ENCODE measurements at places on chromosomes 3 and 15. TPM values are rescaled to one million over a fixed set of nuclear protein-coding genes. Genes with fewer than 3 reads are reported as not detected.

Gene CFAP92
- total RNA-seq = not detected

Gene GOLGA8A
- 3.4 TPM for total RNA-seq

Gene PROS1
- total RNA-seq = 5.8 TPM

Gene CFAP20DC
- total RNA-seq = 4.8 TPM

Gene CHRD
- 0.26 TPM for total RNA-seq

Gene RAD54L2
- total RNA-seq = 9.7 TPM

Gene ROBO2
- not detected for total RNA-seq

Gene STARD9
- 7.4 TPM for total RNA-seq

Gene MUC20
- total RNA-seq = not detected

DNA sequence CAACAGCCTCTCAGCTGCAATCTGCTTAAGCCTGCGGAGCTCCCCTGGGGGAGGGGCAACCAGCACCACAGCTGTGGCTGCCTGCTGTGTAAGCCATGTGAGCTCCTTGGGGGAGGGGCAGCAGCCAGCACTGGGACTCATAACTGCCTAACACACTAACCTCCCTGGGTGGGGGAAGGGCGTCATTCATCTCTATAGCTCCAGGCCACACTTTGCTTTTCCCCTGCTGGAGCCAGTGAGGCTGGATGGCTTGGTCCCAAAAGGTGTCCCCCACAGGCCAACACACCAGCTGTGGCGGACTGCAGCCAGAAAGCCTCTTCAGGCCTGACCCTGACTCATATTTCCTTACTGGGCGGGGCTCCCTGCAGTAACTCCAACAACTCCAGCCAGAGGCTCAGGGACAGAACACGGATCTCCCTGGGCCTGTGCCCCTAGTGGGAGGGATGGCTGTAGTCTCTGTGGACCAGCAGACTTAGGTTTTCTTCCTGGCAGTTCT is 129.8 kb downstream of the PPM1L start:
- H3K27ac ChIP-seq = no peak overlapping the region
- H3K4me1 ChIP-seq = no peaks in the 10 kb centered on the region
- H3K27me3 ChIP-seq = no peaks in the 10 kb centered on the region
- H3K36me3 ChIP-seq = no peaks in the 10 kb centered on the region

DNA sequence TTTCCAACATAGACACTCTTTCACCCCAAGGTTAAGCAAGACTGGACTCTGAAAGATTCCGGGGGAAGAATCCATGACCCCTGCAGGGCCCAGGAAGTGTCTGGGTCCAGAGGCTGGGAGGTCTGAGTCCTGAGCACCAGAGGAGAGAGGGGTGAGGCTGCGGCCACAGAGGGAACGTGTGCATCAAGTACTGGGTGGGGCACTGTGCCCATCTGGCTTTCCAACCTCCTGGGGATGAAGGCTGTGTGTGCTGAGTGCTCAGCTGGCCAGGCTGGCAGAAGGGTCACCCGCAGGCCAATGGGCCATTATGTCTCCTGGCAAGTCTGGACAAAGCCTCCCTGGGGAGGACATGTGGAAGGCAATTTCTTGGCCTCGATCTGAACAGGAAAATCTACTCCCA is 3.3 kb downstream of the CHRNA3 start:
- DNase-seq = no peak
- H3K4me1 ChIP-seq = peaks cover 8% of the 10 kb centered on the region
- no peak overlapping the region for H3K4me3 ChIP-seq
- no peak overlapping the region for H3K27ac ChIP-seq
- H3K27me3 ChIP-seq = peaks cover 41% of the 10 kb centered on the region

DNA sequence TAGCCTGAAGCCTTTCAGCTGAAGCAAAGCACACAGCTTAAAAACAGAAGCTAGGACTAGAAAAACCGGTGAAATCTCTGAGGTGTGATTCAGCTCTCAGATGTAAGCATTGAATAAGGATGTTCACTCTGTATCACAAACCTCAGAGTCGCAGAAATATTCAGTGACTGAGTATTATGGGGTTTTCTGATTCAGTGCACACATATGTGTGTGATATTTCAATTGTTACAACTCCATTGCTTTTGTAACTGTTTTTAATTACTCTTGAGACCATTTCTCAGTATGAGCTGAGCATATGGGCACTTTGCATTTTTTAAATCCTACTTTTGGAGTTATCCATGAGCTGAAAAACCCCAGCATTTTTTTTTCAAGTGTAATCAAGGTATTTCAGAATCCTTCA is 868.8 kb downstream of the NTRK3 start:
- H3K36me3 ChIP-seq = no peaks in the 10 kb centered on the region
- no peak overlapping the region for H3K27ac ChIP-seq
- H3K27me3 ChIP-seq = no peaks in the 10 kb centered on the region
- DNase-seq = no peak

DNA sequence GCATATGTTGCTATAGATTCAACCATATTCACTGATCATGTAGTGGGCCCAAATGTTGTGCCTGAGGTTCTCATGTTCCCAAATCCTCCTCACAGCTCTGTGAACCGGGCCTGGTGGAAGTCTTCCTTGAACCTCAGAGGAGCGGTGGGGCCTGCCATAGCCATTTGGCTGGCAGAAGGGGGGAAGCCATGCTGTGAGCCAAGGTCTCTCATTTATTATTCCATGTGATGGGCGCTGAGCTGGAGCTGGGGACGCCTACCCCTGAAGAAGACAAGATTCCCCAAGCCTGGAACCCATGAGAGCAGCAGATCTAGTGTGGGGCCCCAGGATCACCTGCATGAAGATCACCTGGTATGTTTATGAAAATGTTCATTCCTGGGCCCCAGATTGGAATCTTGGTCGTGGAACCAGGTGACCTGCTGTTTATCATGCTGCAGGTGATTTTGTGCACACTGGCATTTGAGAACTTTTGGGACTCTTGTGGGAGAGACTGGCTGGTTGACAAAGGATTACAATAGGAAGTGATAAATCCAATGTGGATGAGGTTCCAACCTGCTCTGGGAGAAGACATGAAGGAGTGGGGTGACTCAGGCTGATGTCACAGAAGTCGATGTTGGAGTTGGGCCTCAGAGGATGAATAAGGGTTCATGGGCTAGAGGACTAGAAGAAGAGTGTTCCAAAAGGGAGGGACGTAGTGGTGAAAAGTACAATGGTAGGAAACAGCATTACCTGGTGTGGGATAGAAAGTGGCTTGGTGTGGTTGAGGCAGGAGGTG is 102.1 kb downstream of the ASB7 start:
- peaks cover 38% of the 10 kb centered on the region for H3K4me1 ChIP-seq
- no peak overlapping the region for H3K4me3 ChIP-seq
- H3K27me3 ChIP-seq = no peaks in the 10 kb centered on the region
- H3K27ac ChIP-seq = peak overlapping the region; percentile 78
- DNase-seq = no peak

DNA sequence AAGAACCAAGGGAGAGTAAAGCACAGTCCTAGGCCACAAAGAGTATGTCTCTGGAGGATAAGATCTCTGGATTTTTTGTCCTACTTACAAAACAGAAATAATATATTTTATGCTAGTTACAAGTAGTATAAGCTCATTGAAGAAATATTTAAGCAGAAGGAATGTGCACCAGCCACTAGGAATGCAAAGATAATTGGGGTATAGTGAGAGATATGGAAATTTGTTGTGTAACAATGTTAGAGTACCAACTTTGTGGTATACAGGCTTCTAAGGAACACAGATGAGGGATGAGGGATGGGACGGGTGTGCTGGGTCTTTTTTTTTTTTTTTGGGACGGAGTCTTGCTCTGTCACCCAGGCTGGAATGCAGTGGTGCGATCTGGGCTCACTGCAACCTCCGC is 26.5 kb downstream of the AKAP13 start:
- peak; percentile 44 for DNase-seq
- no peaks in the 10 kb centered on the region for H3K36me3 ChIP-seq
- H3K4me1 ChIP-seq = peaks cover 72% of the 10 kb centered on the region
- H3K27me3 ChIP-seq = no peaks in the 10 kb centered on the region
- H3K4me3 ChIP-seq = no peak overlapping the region
- peak overlapping the region; percentile 63 for H3K27ac ChIP-seq

DNA sequence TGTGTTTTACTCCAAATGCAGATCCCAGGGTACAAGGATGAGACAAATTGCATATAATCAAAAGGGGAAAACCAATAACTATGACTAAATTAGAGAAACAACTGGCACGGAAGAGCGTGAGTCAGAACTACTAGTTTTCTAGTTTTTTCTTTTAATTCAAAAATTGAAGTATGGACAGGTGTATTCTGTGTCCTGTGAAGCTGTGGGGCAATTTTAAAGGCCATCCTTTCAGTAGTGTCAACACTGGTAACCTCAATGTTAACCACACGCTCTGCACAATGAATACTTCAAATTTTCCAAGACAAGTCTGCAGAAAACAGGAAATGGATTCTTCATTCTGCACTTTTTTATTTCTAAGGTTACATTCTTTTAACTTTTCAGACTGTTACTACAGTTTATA is 32.5 kb upstream of the GOLGA8A start:
- H3K4me3 ChIP-seq = no peak overlapping the region
- no peak overlapping the region for H3K27ac ChIP-seq
- H3K36me3 ChIP-seq = no peaks in the 10 kb centered on the region

DNA sequence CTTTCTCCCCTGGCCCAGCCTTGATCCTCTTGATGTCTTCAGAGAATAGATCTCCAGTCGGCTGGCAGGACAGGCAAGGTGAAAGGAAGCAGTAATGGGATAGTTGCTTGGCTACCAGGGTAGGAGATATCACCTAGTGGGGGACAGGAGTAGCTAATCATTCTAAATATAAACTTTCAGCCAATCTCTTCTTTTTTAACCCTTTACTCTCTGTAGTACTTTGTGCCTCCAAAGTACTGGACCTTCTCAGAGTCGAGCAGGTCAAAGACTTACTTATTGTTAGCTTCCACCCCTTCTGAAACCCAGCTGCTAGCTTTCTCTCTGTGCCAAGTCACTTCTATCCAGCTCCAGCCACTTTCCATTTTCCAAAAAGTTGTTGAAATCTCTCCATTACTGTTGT is 43.4 kb upstream of the FILIP1L start:
- H3K4me3 ChIP-seq = no peak overlapping the region
- H3K27me3 ChIP-seq = no peaks in the 10 kb centered on the region
- H3K27ac ChIP-seq = no peak overlapping the region
- DNase-seq = no peak
- no peaks in the 10 kb centered on the region for H3K36me3 ChIP-seq
- H3K4me1 ChIP-seq = peaks cover 15% of the 10 kb centered on the region

DNA sequence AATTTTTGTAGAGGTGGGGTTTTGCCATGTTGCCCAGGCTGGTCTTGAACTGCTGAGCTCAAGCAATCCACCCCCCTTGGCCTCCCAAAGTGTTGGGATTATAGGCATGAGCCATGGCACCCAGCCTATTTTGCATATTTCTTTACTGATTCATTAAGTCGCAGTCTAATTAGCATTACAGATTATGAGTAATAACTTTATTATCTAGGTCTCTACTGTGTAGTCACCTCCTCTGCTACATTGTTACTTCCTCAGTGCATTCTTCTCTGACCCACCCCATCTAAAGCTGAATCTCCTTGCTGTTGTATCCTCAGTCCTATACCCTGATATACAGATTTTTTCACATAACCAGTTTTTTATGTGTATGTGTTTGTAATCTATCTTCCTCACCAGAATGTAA is 61.7 kb downstream of the TFDP2 start:
- no peak overlapping the region for H3K27ac ChIP-seq
- no peaks in the 10 kb centered on the region for H3K27me3 ChIP-seq
- no peak overlapping the region for H3K4me3 ChIP-seq
- peak; percentile 2 for DNase-seq

GRCh38 chr3:177353140-177353539 is 155.9 kb upstream of the TBL1XR1 start:
- no peaks in the 10 kb centered on the region for H3K27me3 ChIP-seq
- no peak for DNase-seq
- no peak overlapping the region for H3K27ac ChIP-seq
- peaks cover 29% of the 10 kb centered on the region for H3K4me1 ChIP-seq
- H3K36me3 ChIP-seq = no peaks in the 10 kb centered on the region

DNA sequence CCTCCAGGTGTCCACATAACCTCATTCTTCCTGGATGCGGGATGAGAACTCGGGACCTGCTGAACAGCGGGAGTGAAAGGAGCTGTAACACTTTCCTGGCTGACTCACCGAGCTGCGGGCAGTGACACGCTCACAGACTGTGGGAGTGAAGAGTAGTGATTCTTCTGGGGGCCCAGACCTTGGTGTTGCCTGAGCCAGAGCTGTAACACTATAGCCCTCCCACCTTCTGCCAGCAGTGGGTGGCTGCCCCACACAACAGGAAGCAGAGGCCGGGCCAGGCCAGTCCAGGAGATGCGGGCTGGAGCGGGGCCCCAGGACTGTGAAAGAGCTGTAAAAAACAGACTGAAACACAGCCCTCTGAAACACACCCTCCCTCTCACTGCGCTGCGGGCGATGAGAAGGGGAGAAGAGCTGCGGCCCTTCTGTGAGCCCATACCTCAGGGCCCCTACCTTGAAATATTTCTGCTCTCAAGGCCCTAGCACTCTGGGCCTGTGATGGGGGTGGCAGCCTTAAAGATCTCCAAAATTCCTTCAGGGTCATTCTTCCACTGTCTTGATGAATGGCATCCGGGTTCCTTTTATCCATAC is 464.0 kb upstream of the CCDC54 start:
- H3K27ac ChIP-seq = no peak overlapping the region
- no peaks in the 10 kb centered on the region for H3K36me3 ChIP-seq
- no peaks in the 10 kb centered on the region for H3K27me3 ChIP-seq

- no peak overlapping the region for H3K4me3 ChIP-seq
- H3K27me3 ChIP-seq = no peaks in the 10 kb centered on the region
- DNase-seq = no peak
- H3K27ac ChIP-seq = no peak overlapping the region
Measured at GRCh38 chr3:150494411-150494977, 51.8 kb downstream of the SERP1 start.

DNA sequence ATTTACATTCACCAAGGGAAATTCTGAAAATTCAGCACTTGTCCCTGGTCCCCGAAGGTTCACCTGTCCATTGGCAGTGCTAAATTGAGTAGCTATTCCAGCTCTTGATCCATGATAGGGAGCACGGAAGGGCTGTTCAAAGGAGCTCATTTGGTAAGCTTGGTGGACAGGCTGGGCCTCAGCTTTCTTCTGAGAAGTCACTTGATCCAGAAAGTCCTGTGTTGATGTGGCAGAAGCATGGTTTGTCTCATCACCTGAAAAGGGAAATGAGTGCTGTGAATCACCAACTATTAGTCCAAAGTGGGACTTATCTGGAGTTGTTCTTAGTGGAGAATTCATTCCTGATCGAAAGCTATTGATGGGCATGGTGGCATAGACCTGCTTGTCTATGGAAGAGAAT is 19.9 kb upstream of the SLC12A8 start:
- peaks cover 24% of the 10 kb centered on the region for H3K4me1 ChIP-seq
- no peak for DNase-seq
- no peaks in the 10 kb centered on the region for H3K27me3 ChIP-seq

GRCh38 chr3:64681015-64681414 is 6.8 kb downstream of the ADAMTS9 start:
- no peak overlapping the region for H3K4me3 ChIP-seq
- no peak for DNase-seq
- peaks cover 6% of the 10 kb centered on the region for H3K4me1 ChIP-seq
- H3K27ac ChIP-seq = no peak overlapping the region
